Forelimb muscle (tissue), 1 donor: ENCODE measurements at places on chromosomes 4 and X. TPM values are rescaled to one million over a fixed set of nuclear protein-coding genes. Genes with fewer than 3 reads are reported as not detected.

- no peak for DNase-seq
These were observed 30.7 kb upstream of the KIAA0232 start for GRCh38 chr4:6751611-6752485.

GRCh38 chr4:71406459-71406963 is 67.7 kb downstream of the SLC4A4 start:
- no peak for DNase-seq

GRCh38 chr4:69025191-69025998 is 70.9 kb upstream of the UGT2B7 start:
- DNase-seq, result no peak

TLR6 gene
- polyA plus RNA-seq, result 1.0 TPM

GRCh38 chrX:63436865-63437264 is 85.7 kb upstream of the SPIN4 start:
- no peak for DNase-seq

MAGEB10 gene
- polyA plus RNA-seq, result not detected

GRCh38 chr4:73892966-73893365 is 23.8 kb downstream of the CXCL1 start:
- no peak for DNase-seq

DNA sequence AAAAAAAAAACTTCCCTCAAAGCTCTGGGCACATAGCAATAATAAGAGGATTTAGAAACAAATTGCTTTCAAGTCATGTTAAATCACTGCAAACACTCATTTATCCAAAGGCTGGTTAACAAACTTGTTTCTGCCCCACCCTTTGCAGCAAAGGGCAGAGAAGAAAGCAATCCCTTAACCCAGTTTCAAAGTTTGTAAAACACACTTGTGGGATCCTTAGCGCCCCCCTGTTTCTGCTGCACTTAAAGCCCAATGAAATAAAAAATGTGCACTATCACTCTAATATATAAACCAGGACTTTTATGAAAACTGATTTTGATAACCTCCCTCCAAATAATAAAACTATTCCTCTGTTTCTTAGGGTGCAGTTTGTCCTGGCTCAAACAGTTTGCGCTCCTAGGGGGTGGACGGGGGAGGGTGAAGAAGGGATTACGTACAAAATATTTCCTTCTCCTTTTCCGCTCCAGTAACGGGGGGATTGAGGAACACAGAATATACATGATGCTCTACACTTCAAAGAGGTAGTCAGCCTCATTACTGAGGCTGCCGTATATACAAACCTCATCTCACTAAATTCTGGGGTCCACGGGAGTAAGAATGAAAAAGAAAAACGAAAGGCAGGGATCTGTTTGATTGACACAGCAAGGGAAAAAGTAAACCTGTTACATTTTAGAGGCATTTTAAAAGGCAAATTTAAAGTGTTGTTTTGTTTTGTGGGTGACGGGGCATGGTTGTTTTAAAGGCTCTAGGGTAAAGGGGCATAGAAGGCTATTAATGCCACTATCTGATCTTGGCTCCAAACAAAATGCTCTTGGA is 3.1 kb upstream of the PCDH10 start:
- DNase-seq, result no peak

CYSLTR1 gene
- 8.4 TPM for polyA plus RNA-seq

IL13RA2 gene
- polyA plus RNA-seq, result 0.25 TPM

DNA sequence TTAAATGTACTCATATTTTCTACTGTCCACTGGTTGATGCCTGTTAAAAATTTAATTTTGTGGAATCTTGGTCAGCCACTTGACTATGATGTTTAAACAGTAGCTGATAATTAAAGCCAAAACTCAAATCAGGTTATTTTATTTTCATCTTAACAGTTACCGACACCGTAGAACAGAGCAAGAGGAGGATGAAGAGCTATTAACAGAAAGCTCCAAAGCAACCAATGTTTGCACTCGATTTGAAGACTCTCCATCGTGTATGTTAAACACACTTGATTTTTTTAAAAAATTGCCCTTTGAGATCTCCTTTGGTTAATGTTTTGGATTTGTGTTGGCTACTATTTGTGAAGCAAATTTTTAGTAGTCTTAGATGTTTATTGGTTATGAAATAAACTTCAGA is 10.7 kb downstream of the SMARCA5 start:
- DNase-seq, result no peak

MAGEB6 gene
- not detected for polyA plus RNA-seq

WAS gene
- polyA plus RNA-seq, result 2.7 TPM

CLIC2 gene
- 3.6 TPM for polyA plus RNA-seq

- no peak for DNase-seq
These were observed 64.0 kb upstream of the NFKB1 start for GRCh38 chr4:102437111-102437510.

- no peak for DNase-seq
These were observed 97.5 kb downstream of the ANK2 start for GRCh38 chr4:113146876-113147358.

SORBS2 gene
- polyA plus RNA-seq, result 21.3 TPM

EDNRA gene
- 23.4 TPM for polyA plus RNA-seq

PRSS12 gene
- 8.9 TPM for polyA plus RNA-seq
